ENCODE measurements at places on chromosomes 6 and 20. TPM values are rescaled to one million over a fixed set of nuclear protein-coding genes. Genes with fewer than 3 reads are reported as not detected.

The MLN gene
- total RNA-seq: not detected

- no peak for DNase-seq
Measured at GRCh38 chr20:46022411-46023147, 6.4 kb upstream of the SLC12A5 start.

DNA sequence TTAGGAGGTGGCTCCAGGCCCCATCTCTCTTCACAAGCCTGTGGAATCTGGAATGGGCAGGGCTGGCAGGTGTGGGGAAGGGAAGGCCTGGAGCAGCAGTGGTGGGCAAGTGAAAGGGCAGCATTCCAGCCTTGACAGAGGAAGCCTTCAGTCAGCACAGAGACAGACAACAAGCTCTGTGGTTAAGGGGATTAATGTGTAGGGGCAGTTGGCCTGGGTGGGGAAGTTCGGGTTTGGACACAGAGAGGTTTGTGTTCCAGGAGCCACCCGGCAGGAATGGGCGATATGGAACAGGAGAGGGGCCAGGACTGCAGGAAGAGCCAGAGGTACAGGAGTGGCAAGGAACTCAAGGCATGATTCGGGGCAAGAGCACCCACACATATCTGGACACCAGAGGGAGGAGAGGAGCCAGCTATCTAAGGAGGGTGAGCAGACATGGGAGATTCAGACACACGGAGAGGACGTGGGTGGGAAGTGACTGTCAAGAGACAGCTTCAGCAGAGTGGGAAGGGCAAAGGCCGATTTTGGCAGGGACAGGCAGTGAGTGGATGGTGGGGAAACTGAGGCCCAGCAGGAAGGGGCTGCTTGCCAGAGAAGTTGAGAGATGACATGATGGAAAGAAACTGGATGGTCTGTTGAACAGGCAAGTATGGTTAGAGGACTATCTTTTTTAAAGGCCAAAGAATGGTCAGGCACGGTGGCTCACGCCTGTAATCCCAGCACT is 2.5 kb upstream of the SLC44A4 start:
- no peak for DNase-seq

The HEY2 gene
- total RNA-seq: 43.0 TPM

GRCh38 chr6:55023230-55023629 is 151.1 kb upstream of the HCRTR2 start:
- no peak for DNase-seq

DNA sequence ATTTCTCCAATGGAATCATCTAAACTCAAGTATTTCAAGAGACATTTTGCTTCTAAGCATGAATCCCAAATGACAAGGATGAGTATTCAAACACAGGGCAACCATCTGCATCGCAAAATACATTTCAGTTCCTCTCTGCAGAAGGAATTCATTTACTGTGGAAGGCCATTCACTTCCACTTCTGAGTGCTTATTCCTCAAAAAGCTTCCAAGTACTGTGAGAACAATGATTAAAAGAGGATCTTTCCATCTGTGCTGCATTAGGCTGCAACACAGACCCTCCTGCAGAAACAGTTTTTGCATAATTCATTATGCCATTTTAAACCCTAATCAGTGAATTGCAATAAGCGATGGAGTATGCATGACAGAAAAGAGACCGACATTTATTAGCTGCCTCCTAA is 52.5 kb downstream of the ARHGAP18 start:
- no peak for DNase-seq

The SFT2D1 gene
- total RNA-seq: 30.0 TPM

- DNase-seq: no peak
Measured at GRCh38 chr6:1590580-1590979, 19.1 kb upstream of the FOXC1 start.

DNA sequence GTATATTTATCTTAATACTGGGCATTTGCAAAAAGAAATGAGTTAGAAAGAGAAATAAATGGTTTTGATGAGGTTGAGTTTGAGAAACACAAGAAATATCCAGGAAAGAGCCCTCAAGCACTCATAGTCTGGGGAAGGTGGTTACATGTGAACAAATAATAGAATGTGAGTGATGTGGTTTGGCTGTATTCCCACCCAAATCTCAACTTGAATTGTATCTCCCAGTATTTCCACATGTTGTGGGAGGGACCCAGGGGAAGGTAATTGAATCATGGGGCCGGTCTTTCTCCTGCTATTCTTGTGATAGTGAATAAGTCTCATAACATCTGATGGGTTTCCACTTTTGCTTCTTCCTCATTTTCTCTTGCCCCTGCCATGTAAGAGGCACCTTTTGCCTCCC is 334.1 kb downstream of the COL12A1 start:
- no peak for DNase-seq

GRCh38 chr6:135972150-135972549 is 120.6 kb downstream of the PDE7B start:
- no peak for DNase-seq

- no peak for DNase-seq
Measured at GRCh38 chr6:138931660-138932059, 56.4 kb downstream of the REPS1 start.

The GJA1 gene
- 194 TPM for total RNA-seq

DNA sequence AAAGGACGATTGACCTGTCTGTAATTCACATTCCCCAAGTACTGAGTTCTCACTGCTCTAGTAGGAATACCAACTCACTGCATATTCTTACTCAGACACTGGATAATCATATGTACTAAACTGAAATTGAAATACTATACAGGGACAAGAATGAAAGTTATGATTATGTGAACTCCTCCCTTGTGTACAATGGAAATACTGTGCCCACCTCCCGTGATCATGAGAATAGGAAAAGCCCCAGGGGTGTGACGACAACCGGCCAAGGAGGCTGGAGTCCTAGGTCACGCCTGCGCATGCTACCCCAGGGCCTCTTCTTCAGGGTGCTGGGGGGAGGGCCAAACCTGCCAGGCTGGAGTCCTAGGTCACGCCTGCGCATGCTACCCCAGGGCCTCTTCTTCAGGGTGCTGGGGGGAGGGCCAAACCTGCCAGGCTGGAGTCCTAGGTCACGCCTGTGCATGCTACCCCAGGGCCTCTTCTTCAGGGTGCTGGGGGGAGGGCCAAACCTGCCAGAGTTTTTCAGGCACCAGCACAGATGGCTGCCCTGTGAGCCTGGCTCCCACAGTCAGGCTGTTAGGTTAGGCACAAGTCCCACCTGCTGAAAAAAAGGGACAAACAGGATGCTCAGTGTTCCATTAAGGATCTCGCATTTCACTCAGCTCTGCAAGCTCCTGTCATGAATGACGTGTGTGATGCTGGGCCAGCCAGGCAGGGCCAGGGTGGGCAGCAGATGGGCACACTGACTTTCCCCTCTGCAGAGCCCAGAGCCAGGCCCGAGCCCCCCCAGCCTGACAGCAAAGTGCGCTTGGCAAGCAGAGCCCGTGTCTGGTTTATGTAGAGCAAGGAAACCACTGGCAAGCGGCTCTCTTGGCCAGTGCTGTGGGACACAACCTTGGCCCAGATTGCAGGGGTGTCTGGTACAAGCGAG is 107.7 kb downstream of the FOXF2 start:
- no peak for DNase-seq

DNA sequence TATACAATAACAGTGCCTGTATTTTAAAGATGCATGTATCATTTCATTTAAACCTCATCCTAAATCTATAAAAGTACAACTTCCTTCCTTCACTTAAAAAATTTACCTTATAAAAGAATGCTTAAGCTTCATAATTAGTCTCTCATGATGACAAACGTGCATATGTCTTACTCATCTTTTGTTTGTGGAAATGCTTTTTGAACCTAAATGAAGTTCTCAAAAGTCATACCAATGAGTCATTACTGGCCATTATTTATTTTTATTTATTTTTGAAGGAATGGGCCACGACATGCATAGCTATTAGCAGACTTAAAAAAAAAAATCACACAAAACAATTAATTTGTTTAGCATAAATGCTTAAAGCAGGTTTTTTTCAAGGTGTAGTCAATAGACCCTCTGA is 3.7 kb downstream of the TFB1M start:
- DNase-seq: no peak

- no peak for DNase-seq
Measured at GRCh38 chr6:24455061-24455460, 34.3 kb downstream of the GPLD1 start.

GRCh38 chr6:30912746-30913520 is 1.1 kb upstream of the VARS2 start:
- no peak for DNase-seq
